ENCODE measurements at places on chromosomes 4 and X.

DNA sequence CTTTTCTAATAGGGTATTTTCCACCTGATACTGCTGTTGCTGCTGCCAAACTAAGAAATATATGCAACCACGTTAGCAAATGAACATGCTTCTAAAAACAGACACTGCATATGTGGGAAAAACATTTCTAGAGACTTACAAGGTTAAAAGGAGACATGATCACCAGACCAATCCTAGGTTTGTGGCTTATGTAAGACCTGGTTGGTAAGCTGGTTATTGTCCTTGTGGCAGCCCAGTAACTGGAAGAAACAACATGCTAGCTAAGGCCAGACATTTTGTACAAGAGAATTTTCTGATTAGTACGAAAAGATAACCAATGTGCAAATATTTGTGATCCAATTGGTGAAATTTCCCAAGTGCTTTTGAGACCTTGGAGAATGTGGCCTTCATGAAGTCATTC lies 112.0 kb downstream of the AFF2 start:
- no peak for DNase-seq

- DNase-seq: no peak
Observed at GRCh38 chr4:76386566-76387305, 34.2 kb downstream of the CCDC158 start.

GRCh38 chrX:135512508-135513129 lies 7.8 kb upstream of the INTS6L start:
- no peak for DNase-seq

- DNase-seq: no peak
Observed at GRCh38 chr4:71287305-71287704, 51.5 kb upstream of the SLC4A4 start.

DNA sequence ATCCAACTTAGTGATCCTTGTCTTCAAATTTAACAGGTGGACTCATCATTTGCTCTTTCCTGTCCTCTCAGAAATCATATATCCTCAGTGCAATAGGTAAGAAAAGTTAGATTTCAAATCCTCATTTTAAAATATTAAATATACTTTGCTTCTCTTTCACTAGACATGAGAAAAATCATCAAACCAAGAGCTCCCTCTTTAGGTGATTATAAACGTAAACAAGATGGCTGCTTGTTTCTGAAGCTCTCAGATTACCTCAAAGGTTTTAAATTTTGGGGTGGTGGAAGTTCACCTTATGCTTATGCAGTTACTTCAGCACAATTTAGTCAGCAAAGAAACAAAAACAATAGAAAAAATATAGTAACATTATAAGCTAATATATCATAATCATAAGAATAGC lies 27.3 kb downstream of the CSN3 start:
- DNase-seq: no peak

DNA sequence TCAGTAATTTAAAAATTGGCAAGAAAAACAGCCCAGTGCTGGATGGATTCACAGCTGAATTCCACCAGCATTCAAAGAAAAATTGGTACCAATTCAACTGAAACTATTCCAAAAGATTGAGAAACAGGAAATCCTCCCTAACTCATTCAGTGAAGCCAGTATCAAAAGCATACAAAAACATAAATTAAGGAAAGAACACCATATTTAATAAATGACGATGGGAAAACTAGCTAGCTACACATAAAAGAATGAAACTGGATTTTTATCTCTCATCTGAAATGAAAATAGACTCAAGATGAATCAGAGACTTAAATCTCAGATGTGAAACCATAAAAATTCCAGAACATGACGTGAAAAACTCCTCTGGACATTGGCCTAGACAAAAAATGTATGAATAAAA lies 516.8 kb upstream of the SPANXN1 start:
- DNase-seq: no peak

GRCh38 chrX:32774966-32775365 lies 436.4 kb downstream of the DMD start:
- no peak for DNase-seq

DNA sequence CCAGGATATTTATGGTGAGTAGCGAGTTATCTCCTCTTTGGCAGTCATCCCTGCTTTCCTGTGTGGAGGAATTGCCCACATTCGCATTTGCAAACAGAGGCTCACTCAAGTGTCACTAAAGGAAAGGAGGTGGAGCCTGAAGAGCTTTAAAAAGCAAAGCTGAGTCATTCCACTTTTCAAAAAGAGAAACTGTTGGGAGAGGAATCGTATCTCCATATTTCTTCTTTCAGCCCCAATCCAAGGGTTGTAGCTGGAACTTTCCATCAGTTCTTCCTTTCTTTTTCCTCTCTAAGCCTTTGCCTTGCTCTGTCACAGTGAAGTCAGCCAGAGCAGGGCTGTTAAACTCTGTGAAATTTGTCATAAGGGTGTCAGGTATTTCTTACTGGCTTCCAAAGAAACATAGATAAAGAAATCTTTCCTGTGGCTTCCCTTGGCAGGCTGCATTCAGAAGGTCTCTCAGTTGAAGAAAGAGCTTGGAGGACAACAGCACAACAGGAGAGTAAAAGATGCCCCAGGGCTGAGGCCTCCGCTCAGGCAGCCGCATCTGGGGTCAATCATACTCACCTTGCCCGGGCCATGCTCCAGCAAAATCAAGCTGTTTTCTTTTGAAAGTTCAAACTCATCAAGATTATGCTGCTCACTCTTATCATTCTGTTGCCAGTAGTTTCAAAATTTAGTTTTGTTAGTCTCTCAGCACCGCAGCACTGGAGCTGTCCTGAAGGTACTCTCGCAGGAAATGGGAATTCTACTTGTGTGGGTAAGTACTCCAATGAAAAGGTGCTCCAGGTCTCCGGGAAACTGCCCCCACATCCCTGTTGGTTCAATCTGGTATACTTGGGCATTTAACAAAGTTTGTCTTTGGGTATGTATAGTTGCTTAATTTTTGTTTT lies at the start of gene EGF:
EGF (plus strand) TSS at position 178 of the 890 bp plus-strand sequence; CDS start at position 631, 453 bp downstream.
- no peak for DNase-seq

DNA sequence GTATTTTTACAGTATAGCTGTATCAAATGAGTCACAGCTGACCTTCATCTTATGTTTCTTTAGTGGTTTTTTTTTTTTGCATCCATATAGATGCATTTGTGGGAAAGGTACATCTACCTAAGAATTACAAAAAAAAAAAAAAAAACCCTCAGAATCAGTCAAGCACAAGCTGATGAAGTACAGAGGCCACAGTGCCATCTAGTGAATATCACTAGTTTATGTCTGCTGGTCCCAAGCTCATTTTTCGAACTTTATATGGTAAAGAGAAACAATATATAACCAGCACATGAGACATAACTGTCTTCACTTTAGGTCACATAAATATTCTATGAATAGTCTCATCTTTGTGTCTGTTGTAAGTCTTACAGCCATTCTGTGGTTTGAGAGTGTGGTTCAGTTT lies 220.1 kb downstream of the DLG3 start:
- peak; percentile 35 for DNase-seq

- peak; percentile 30 for DNase-seq
Observed at GRCh38 chr4:25862411-25863346, at the start of gene SEL1L3. Gene SEL1L3 (minus strand): TSS chr4:25862988. CDS start chr4:25862836, 152 bp downstream.

Data from activated CD4-positive, alpha-beta T cell treated with anti-CD3 and anti-CD28 coated beads, Interleukin-2, Interleukin-4, amounts not matched to agents 100 ng/mL and 50 ng/mL, durations not matched to agents 16 hours and 8 hours (primary cell).